ENCODE measurements at places on chromosomes 5 and 9. TPM values are rescaled to one million over a fixed set of nuclear protein-coding genes. Genes with fewer than 3 reads are reported as not detected.

The PCDHB6 gene
- total RNA-seq: 0.09 TPM

The TNFSF15 gene
- total RNA-seq: 0.27 TPM

The HAVCR1 gene
- not detected for total RNA-seq

The MARCHF11 gene
- total RNA-seq: not detected

The SEC24A gene
- total RNA-seq: 13.1 TPM

The NKD2 gene
- total RNA-seq: not detected

The HK3 gene
- not detected for total RNA-seq

The FBXL7 gene
- 6.1 TPM for total RNA-seq

The GPRIN1 gene
- 3.1 TPM for total RNA-seq

The CAST gene
- total RNA-seq: 122 TPM

The PCBD2 gene
- total RNA-seq: 3.1 TPM

The HAVCR2 gene
- total RNA-seq: not detected
